Activated CD4-positive, alpha-beta T cell treated with anti-CD3 and anti-CD28 coated beads, Interleukin-2, Interleukin-4, amounts not matched to agents 100 ng/mL and 50 ng/mL, durations not matched to agents 16 hours and 8 hours (primary cell): ENCODE measurements at places on chromosomes 4 and X.

DNA sequence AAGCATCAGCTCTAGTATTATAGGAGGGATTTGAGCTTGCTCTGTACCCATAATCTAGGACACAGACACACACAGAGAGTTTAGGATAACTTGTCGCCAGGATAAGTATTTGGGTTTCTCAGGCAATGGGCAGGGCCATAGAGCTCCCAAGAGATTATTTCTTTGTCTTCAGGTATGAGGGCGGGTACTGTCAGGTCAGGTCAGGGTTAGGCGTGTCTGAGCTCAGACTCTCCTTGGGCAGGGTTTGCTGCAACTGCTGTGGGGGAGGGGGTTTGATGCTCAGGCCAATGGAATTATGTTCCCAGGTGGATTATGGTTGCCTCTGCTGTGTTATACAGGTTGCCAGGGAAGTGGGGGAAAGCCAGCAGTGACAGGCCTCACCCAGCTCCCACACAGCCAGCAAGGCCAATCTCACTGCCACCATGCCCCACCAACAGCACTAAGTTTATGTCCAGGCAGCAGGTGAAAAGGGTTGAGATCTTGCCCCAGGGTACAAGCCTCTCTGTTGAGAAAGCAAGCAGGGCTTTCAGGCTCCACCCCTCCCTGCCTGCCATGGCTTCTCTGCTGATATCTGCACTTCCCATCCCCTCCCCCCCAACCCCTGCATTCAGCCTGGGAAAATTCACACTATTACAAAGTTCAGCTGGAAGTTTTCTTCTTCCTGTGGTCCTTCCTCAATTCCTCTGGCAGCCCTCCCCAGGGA, 101.3 kb downstream of the RRAGB start:
- DNase-seq, result no peak

DNA sequence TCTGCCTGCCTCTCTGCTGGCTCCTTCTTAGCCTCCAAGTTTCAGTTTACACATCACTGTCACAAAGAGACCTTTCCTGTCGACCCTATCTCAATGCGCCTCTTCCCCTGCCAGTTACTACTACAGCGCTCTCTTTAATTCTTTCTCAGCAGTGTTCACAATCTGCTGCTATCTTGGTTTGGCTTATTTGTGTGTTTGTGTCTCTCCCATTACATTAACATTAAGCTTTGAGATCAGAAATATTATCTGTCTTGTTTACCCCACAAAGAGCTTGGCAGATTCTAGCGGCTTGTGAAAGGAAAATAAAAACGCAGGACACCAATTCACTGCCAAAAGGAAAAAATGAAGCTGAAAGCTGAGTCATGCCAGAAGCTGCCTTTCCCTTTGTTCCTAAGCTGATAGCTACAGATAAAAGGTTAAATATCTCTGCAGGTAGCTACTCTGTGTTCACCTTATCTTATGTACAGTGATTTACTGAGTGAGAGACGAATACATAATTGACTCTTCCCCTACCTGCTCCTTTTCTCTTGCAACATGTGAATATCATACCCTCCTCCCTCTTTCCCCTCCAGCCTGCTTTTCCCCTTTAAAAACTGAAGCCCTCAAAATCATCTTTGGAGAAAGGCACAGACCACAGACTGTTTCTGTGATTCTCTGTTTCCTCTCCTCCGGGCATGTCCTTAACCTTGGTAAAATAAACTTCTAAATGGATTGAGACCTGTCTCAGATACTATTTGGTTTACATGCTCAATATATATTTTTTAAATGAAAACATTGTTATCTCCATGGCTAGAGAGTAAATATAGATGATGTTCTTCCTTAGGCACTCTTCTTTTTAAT, 19.3 kb upstream of the SLC9A7 start:
- DNase-seq, result no peak

DNA sequence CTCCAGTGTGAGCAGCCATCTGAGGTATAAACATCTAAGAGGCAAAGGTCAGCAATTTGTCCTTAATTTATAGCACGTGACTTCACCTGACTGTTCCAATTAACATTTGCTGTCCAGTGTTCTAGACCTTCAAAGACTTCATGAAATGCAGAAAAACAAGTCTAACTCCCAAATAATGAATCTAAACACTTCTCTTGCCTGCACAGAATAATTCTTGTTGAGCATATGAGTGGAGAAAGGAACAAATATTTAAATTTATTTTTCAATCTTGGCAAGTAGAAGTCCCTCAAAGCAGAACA, 12.0 kb downstream of the RFC1 start:
- DNase-seq, result no peak

- no peak for DNase-seq
Observed at GRCh38 chrX:124634363-124634762, 288.0 kb downstream of the SH2D1A start.

DNA sequence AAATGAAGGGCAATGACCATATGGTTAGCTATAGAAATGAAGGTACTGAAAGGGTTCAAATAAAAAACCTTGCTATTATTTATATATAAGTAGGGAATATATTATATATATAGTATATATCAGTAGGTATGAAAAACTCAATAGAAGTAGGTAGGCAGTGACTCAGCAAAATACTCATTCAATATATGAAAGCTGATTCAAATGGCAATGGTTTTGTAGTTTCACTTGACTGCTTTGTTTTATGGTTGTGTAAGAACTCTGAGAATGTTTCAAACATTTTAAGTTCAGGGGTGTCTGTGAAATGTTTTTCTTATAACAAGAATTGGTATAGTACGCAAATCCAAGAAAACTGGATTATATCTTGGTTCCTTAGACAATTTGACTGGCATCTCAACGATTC, 4.1 kb downstream of the ZNF280C start:
- DNase-seq, result peak; percentile 45

- no peak for DNase-seq
Observed at GRCh38 chr4:168683595-168683994, 186.7 kb downstream of the PALLD start.

DNA sequence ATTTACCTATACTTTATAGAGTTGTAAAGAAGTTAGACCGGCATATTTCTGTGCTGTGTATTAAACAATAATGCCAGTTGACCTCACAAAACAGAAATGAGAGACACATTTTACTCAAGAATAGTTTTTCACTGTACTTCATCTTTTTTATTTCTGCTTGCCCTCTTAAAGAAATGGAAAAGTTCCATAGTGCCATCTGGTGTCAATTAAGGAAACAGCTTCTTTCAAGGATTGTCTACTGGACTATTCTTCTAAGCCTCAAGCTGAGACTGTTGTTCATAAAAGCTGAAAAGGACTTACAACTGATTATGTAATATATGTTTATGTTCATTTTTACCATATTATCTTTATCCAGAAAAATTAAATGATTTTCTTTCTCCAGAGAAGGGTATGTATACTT, 1523.7 kb downstream of the ARAP2 start:
- peak; percentile 4 for DNase-seq

DNA sequence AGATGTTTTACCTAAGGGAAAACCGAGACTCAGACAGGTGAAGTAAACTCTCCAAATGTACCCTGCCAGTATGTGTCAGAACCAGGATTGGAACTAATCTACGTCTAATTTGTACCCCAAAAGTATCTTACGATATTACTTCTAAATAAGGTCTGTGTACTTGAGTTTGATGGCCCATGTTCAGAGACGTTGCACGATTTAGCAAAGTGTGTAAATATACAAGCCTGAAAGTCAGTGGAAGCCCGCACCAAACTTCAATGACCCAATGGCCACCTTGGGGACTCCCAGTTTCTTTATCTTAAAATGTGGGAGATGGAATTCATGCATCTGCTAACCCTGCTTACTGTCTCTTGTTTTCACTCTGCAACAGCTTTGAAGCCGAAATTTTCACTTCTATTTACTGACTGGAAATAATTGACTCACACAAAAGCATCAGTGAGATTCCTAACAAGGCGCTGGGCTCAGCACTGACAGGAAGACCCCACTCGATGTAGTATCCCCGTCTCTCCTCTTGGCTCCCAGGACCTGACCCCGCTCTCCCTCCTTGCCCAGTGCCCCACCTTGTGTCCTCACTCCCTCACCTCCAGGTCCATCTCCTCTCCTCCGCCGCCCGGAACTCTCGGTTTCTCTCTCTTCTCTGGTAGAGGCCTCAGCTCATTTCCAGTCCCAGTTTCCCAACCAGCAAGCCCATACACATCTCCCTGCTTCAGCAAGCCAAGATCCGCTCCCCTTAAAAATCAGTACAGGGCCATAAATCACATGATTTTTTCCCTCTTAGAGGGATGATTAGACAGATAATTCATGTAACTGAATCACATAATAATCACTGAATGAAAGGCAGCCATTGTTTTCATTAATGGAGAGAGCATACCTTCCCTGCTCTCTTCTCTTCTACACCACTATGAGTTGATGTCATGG, 42.8 kb downstream of the ENPP6 start:
- DNase-seq, result no peak

- DNase-seq, result no peak
Observed at GRCh38 chrX:112889400-112889799, 48.8 kb upstream of the AMOT start.

DNA sequence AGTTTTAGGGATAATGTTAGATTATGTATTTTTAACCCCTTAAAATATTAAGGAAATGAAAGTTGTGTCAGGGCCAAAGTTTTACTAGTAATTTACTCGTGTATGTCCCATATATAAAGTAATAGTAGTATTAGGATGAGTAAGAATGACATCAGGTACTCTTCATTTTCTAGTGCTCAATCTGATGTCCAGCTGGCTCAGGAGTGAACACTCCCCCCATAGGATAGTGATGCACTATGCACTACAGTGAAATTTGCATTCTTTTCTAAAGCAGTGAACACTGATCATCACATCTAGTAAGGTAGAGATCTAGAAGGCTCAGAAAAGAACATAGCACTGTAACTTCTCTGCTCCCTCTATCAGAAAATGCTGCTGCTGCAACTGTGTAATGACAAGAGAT, 409.7 kb downstream of the GLUD2 start:
- DNase-seq, result no peak

DNA sequence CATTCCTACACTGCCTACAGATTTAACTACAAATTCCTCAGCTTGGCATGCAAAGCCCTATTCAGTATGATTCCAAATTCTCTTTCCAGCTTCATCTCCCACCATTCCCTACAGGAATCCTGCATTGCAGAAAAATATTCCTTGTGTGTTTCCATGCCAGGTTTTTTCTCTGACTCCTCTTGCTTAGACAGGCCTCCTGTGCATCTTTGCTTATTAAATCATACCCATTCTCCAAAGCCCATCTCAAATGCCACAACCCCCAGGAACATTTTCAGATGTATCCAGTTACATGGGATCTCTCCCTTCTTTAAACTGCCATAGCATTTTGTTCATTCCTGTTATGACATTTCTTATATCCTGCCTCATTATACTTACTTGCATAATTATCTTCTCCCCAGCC, 106.4 kb upstream of the GRIA3 start:
- no peak for DNase-seq

DNA sequence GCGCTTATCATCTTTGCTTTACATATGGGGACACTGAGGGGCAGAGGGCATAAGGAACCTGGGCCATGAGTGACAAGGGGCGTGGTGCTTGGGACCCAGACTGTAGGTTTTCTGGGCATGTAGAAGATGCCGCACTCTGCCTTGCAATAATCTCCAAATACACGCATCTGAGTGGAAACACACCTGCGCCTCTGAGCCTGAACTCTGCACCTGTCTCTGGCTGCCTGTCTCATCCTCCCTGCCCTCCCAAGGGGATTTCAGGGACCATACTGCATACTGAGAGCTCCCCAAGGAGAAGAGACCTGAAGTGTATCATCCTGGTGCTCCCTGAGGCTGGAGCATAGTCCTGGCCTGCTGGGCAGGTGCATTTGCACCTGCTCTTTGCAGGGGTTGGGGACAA, 34.7 kb upstream of the ASMTL start:
- DNase-seq, result no peak

- DNase-seq, result no peak
Observed at GRCh38 chr4:73620115-73620792, at the start of gene RASSF6. RASSF6 (minus strand) TSS chr4:73620436; CDS start chr4:73611795, 8,641 bp downstream.

- no peak for DNase-seq
Observed at GRCh38 chrX:48589482-48590162, 7.7 kb upstream of the WDR13 start.

DNA sequence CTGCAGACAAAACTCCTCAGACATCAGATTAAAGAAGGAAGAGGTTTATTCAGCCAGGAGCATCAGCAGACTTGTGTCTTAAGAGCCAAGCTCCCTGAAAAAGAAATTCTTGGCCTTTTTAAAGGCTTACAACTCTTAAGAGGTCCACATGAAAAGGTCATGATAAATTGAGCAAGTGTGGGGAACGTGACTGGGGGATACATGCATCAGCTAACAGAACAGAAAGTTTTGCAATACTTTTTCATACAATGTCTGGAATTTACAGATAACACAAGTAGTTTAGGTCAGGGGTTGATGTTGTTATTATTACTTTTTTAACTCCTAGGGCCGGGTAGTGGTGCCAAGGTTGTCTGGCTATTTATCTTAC, 55.6 kb upstream of the RBMX start:
- no peak for DNase-seq

GRCh38 chrX:34879886-34880285, 62.7 kb upstream of the FAM47B start:
- no peak for DNase-seq

DNA sequence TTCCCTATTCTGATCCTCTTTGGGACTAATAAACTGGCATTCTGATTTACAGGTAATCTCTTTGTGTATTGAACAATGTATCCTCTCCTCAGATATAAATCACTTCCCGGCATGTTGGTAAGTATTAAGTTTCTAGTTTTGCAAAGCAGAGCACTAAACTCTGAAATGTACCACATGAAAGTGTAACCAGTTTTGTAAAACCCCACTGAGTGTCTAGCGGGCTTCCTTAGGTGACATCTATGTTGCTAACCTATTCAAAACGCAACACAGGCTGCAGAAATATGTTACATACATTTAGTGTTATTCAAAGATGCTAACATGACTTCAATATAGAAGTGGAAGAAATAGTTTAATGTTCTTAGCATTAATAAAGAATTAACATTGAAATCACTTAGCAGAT, 25.2 kb downstream of the DNAJB14 start:
- DNase-seq, result peak; percentile 23

- DNase-seq, result no peak
Observed at GRCh38 chr4:143089291-143089690, 95.4 kb upstream of the USP38 start.

DNA sequence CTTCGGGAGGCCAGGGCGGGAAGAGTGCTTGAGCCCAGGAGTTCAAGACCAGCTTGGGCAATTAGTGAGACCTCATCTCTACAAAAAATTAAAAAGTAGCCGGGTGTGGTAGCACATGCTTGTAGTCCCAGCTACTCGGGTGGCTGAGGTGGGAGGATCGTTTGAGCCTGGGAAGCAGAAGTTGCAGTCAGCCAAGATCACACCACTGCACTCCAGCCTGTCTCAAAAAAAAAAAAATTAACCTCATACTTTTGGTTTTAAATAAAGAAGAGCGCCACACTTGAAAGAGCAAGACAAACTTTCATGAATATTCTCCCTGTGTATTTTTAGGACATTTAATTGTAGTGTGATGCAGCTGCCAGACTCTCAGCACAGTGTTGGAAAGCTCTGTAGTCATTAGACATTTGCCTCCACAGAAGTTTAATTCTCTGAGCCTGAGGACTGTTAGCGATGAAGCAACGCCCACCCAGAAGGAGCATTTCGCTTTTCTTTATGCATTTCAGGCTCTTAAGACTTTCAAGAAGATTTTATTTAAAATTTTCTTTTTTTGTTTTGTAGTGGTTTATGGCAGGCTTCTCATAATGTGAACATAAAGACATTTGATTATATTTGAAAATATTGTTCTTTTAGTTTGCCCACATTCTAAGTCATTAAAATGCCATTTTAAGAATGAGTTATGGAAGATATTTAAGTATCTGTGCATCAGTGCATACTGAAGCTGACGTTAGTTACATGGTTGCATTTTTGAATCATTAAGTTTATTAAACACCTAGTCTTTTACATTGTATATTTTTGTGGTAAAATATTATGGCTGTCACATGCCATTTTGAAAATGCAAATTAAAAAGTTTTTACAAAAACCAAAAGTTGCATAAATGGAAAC, 45.8 kb downstream of the DCLK2 start:
- DNase-seq, result no peak
